ENCODE measurements at places on chromosomes 2 and 18.

GRCh38 chr18:28705482-28705881 lies 528.6 kb upstream of the CDH2 start:
- no peak for DNase-seq

DNA sequence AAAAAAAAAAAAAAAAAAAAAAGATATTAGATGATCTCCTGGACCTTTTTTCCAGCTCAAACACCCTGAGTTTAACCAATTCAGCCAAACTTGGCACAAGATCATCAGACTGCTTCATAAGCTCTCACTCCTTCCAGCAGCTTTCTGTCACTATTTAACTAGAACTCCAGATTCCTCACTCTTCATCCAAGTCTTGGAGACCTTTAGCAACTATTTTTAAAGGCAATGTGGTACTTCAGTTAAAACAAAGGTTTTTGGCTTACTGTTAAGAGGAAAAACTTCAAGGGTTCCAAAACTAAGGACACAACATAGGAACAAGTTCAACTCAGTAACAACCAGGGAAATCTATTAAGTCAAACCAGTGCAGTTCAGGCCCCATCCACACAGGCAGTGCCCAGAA lies 23.2 kb downstream of the LAMA1 start:
- DNase-seq: no peak

DNA sequence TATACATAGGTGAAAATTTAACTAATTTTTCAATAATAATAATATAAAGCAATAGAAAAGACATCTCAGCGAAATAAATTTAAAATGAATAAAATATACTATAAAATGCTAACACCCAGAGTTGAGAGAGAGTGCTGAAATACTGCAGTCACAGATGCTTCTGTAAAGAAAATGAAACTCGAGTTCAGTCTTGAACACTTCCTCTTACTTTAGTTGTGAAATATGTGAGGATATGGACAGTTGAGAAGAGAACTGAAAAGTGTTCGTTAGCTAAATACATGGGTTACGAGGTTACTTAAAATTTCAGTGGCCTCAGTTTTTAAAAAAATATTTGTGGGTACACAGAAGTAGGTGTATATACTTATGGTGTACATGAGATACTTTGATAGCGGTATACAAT lies 106.8 kb downstream of the DNAH7 start:
- DNase-seq: no peak

- no peak for DNase-seq
Observed at GRCh38 chr2:189587780-189588179, 7.2 kb upstream of the SLC40A1 start.

DNA sequence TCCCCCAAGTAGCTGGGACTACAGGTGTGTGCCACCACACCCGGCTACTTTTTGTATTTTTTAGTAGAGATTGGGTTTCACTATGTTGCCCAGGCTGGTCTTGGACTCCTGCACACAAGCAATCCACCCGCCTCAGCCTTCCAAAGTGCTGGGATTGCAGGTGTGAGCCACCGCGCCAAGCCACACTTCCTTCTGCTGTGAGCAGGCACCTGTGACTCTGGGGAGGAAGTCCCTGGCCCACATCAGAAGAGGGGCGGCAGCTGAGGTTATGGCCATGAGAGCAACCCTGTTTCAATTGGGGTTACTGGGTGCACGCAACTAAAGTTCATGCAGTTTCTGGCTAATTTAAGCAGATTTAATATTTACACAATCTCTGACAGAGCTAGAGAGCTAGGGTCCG lies 91.0 kb downstream of the PLB1 start:
- DNase-seq: peak; percentile 64

GRCh38 chr2:157857881-157858280 lies 18.2 kb downstream of the ACVR1 start:
- DNase-seq: no peak

- DNase-seq: no peak
Observed at GRCh38 chr2:173708806-173709205, 256.4 kb downstream of the SP3 start.

GRCh38 chr18:24499814-24500213 lies 39.4 kb downstream of the HRH4 start:
- DNase-seq: no peak

GRCh38 chr2:38301969-38302702 lies 74.9 kb downstream of the ATL2 start:
- no peak for DNase-seq

DNA sequence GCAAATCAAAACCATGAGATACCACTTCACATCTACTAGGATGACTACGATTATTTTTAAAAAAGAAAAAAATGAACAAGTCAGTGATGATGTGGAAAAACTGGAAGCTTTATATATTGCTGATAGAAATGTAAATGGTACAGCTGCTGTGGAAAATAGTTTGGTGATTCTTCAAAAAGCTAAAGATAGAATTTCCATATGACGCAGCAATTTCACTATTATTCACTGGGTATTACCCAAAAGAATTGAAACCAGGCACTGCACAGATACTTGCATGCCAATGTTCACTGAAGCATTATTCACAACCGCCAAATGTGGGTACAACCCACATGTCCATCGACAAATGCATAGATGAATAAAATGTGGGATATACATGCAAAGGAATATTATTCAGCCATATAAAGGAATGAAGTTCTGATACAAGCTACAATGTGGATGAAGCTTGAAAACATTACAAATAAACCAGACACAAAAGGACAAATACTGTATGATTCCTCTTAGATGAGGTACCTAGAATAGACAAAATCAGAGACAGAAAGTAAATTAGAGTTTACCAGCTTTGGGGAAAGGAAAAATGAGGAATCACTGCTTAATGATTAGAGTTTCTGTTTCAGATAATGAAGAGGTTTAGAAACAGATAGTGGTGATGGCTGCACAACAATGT lies 11.1 kb downstream of the RTTN start:
- no peak for DNase-seq

DNA sequence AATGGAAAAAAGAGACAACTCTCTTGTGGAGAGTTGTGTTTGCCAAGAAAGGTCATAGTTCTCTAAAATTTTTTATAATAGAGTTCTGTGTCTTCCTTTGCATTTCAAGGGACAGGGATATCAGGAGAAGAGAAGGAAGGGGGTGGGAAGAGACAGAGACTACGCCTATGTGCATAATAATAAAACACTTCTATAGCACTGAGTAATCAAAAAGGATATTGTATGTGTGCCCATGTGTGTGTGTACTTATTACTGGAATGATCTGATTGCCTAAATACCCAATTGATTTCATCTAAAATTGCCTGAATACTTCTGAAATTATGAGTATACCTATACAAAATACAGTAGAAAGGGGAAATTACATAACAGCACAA lies 803.7 kb upstream of the ACVR2A start:
- no peak for DNase-seq

DNA sequence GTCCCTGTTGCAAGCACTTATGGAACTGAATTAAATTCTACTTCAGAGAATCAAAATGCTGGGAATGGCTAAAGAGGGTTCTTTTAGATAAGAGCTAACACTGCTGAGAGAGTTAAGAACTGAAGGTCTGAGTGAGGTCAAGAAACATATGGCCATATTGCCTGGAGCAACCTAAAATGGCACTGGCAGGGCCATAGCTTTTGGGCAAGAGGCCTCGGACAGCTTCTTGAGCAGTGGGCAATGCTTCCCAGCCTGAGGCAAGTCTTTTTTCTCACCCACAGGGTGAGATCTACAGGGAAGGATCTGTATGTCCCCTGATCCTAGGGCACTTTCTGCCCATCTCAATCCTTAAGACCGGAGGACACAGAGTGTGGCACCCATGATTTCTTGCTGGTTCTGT lies 244.6 kb upstream of the NT5C1B start:
- no peak for DNase-seq

GRCh38 chr18:22465859-22466457 lies 48.2 kb upstream of the CTAGE1 start:
- no peak for DNase-seq

DNA sequence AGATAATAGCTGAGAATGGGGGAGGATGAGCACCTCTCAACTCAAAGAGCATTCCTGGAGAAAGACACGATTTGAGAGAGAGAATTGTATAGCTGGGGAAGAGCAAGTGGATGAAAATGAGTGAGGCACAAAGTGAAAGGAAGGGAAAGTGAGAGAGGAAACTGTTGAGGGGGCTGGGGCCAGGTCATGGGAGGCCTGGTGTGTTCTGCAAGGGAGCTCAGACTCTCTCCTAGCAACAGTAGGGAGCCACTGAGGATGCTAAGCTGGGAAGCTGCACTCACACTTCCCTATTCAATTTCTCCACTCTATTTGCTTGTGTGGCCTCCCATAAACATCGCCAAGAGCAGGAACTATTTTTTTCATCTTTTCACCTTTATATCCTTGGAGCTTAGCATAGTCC lies 14.8 kb downstream of the EVA1A start:
- no peak for DNase-seq

DNA sequence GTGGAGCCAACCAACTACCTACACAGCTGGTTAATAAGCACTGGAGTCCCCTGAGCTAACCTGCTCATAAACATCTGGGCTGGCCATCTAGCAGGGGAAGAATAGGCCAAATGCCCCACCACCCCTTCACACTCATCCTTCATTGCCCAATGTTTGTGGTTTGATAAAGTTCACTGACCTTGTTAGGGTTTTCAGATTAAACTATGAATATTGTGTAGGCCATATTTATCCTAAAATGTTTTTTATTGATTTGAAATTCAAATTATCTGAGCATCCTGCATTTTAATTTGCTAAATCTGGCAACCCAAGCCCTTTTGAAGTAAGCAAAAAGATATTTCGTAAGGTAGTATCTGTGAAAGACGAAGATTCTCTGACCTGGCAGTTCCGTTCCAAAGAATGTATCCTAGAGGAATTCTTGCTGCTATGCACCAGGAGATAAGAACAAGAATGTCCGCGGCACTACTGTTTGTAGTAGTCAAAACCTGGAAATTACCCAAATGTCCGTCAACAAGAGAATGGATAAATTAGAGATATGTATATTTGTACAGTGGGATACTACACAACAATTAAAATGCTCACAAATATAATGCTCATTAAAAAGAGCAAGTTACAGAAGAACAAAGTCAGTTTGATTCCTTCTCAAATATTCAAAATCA lies 5.8 kb upstream of the TLK1 start:
- no peak for DNase-seq

DNA sequence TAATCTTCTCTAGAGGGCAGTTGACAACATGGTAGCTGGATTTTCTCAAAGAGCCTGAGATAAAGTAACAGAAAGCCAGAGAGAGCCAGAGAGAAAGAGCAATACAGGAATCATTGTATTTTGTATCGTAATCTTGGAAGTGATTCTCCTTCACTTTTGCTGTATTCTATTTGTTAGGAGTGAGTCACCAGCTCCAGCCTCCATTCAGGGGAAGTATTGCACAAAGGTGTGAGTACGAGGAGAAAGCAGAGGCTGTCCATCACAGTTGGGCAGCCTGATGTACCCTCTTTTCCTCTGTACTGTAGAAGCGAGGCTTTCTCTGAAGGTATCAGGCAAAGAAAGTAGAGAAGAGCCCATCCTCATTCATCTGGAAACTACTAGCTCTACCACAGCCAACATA lies 176.8 kb downstream of the KCNS3 start:
- no peak for DNase-seq

DNA sequence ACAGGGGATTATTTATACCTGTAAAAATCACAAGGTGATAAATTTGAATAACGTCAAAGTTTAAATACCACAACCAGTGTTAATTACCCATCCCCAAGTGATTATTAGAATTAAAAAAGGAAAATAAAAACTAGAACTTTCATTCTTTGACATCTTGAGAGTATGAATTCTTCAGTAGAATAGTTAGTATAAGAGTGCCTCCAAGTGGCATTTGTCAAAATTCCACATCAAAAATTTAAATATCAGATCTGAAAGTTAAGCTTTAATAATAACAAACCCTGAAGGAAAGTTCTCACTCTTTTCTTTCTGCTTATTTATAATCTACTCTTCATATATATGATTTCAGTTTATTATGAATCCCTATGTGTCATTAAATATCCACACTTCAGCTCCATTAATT lies 273.7 kb upstream of the KYNU start:
- DNase-seq: no peak

GRCh38 chr2:112077814-112078213 lies 22.7 kb downstream of the TMEM87B start:
- DNase-seq: no peak

DNA sequence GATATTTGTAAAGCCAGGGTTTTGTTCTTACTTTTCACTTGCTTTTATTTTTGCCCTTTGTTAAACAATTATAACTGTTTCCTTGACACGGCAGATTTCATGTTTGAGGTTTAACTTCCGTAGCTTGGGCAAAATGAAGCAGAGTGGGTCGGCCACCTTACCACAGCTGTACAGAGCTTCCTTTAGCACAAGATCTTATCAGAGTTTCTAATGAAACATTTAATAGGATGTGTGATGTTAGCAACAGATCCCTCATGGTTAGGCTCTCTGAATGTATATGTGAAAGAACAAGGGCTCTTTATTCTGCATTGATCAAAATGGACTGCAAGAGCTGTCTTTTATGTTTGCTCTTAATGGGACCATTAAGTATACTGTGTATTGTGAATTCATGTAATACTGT lies 22.3 kb downstream of the RNF125 start:
- DNase-seq: peak; percentile 52

DNA sequence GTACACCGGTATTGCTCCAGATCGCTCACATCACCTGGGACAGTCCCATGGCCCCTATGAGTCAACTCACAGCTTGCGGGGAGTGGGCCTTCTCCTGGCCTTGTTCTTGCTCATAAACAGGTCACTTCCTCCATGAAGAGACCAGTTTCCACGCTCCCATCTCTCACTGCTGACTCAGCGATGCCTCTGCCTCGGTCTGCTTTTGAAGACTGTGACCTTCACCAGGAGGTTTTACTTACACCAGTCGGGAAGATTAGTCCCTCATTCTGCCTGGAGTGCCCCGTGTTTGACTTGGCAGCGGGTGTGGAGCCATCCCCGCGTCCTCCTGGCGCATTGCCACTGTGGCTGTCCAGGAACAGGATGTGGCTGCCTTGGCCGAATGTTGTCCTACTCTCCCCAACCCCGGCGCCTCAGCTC lies 159.8 kb downstream of the RHBDD1 start:
- DNase-seq: no peak

DNA sequence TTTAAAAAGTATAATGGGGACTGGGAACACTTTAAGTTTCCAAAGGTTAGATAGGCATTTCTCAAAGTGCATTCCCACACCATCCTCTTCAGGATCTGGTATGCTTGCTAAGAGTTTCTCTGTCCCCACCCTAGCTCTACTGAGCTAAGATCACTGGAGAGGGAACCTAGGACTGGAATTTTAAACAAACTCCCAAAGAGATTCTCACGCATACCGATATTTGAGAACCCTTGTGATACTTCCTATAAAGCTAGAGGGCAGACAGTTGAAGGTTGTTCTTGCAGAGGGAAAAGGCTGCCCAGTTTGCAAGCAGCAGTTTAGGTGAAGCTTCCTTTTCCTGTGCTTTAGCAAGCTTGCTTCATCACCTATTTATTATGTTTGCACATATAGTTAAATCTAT lies 3.6 kb downstream of the CNRIP1 start:
- no peak for DNase-seq
